ACHN (cell line): ENCODE measurements at places on chromosomes 5 and 9.

DNA sequence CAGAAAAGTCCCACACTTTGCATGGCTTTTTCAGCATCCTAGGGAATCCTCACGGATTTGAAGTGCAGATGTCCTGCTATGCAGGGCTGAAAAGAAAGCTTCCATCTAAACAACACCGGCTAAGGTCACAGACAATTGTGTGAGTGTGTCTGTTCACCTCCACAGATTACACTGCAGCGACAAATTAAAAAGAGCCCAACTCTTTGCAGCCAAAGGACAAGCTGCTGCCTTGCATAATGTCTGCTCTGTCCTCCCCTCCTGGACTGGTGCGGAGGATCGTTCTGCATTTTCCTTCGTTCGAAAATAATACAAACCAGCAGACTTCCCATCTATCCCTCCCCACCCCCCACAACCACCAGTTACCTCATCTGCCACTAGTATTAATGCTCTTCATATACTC is 169.1 kb downstream of the MED27 start:
- no peak for DNase-seq

DNA sequence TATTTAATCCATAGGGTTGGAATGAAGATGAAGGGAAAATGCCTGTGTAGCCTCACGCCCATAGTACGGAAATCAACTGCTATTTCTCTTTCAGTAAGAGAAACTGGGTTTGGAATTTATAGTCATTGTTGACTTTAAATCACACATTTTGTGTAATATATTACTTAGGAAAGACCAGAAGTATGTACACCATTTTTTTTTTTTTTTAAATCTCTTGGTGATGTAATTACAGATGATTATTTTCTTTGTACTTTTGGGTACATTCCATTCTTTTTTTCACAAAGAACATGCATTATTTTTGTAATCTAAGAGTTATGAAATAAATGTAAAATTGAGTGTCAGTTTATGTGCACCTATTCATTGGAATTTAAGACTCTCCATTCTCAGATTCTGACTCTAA is 45.7 kb downstream of the POC5 start:
- DNase-seq, result no peak

GRCh38 chr9:12723409-12724028 is 30.3 kb downstream of the TYRP1 start:
- peak; percentile 37 for DNase-seq

DNA sequence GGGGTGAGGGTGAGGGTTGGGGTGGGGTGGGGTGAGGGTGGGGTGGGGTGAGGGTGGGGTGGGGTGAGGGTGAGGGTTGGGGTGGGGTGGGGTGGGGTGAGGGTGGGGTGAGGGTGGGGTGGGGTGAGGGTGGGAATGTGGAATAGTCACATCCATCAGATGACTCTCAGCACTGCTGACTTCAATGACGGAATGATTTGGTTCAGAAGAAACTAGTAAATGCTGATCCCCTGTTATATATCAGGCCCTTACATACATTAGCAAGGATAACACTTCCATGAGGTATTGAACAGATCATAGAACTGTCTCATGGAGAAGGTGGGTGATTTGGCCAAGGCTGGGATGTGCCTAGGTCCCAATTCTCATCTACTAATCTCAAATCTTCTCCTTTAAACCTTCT is 24.5 kb upstream of the C5orf47 start:
- DNase-seq, result no peak

GRCh38 chr9:133576875-133577736 is 32.1 kb downstream of the FAM163B start:
- no peak for DNase-seq

- peak; percentile 7 for DNase-seq
Observed at GRCh38 chr5:24621792-24622191, 23.0 kb downstream of the CDH10 start.

DNA sequence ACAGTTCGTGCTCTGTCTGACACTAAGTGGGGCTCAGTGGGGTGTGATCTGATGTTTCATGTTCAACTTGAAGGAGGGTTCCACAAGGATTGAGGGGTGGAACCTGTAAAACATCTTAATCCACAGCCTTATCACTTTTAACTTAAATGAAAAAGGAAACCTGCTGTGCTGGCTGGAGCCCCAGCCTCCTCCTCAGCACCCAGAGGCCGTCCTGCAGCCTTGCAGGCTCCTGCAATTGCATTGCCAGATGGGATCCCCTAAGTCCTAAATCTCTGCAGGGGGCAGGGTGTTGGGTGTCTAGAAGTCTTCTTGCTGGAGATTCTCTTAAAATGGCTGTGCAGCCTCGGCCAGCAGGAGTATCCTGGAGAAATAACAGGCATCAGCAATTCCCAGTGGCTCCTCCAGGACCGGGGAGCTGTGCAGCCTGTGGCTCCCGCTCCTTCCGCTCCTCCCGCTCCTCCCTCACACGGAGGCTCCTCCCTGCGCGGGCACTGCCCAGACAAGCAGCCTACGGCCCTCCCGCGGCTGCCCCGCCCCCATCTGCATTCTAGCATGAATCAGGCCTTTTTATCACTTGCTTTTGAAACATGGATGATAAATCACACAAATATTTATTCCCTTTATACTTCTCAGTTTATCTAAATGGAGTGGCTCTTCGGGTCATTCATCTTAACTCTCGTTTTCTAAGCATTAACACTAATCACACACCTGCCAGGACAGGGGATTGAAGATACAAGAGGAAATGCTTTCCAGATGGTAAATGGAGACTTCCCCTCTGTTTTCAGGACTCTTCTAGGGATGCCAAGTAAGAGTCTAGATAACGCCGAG is 131.0 kb downstream of the ADAMTS16 start:
- peak; percentile 87 for DNase-seq

- no peak for DNase-seq
Observed at GRCh38 chr5:5738797-5739489, 316.5 kb downstream of the ICE1 start.

DNA sequence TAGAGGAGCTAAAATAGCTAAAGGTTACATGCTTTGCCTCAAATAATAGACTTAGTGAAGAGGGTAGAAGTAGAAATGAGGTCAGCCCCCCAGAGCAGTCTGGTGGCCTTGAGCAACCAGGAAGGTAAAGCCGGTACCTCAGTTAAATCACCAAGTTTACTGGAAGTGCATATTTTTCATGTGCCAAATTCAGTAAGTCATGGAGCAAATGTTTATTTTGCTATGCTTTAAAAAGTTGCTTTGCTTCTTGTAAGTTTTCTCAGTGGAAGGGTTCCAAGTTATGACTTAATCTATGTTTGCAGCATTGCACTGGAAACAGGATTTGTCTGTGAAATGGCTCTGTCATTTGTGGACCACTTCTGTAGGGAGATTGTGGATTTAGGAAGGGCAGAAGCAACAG is 256.7 kb downstream of the ARRDC3 start:
- DNase-seq, result no peak

- DNase-seq, result peak; percentile 61
Observed at GRCh38 chr5:149852641-149853330, 91.8 kb downstream of the PDE6A start.

GRCh38 chr5:101969742-101970141 is 326.3 kb downstream of the SLCO4C1 start:
- DNase-seq, result no peak

DNA sequence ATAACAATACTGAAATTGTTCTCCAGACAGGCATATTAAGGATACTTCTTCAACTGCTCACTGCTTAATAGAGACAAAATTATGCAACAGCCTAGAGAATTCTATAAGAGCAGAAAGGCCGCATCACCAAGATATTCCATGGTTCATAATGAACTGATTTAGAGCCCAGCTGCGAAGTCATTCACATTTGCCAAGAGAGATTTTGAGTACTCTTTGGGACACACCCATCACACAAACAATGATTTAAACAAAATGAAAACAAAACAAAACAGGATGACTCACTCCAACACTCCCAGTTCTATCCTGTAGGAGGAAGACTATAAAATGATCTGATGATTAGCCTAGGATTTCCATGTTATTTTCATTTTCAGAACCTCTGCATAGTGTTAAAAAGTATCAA is 145.7 kb upstream of the GNA14 start:
- DNase-seq, result peak; percentile 1

- DNase-seq, result no peak
Observed at GRCh38 chr5:27010646-27011045, 27.7 kb downstream of the CDH9 start.

DNA sequence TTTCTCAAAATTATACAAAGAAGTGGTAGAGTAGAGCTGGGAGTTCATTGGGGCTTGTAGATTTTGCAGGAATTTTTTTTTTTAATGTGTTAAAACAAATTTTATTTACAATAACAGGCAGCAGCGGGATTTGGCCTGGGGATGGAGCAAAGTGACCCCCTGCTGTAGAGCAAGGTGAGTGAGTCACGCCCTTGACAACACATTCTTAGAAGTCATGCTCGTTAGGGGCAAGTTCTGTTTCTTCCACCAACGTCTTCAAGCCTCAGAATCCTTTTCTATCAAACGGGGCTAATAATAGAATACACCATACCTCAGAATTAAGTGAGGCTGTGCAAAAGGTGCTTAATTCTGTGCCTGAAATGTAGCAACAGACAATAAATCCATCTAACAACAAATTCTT is 1.1 kb upstream of the ANKDD1B start:
- DNase-seq, result peak; percentile 41

DNA sequence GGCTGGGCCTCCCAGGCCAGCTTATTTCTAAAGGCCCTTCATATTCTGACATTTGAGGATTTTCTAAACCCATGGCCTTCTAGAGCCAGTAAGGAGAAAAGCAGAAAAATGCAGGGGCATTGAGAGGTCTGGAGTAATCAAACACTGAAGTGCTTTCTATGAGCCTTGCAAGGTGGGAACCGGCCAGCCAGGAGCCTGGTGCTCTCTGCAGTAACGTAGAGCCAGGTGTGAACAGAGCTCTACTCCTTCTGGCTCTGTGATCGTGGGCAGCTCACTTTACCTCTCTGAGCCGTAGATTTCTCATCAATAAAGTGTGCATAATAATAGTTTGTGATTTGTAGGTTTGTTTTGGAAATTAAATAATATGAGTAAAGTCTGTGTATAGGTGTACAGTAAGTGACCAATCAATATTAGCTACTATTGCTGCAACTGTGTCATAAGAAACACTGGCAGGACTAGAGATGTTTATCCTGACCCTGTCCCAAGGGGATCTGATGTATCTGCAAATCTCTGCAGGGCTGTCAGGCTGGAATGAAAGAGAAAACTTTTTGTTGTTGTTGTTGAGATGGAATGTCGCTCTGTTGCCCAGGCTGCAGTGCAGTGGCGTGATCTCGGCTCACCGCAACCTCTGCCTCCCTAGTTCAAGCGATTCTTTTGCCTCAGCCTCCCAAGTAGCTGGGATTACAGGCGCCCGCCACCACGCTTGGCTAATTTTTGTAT is 2.7 kb downstream of the SYNPO start:
- no peak for DNase-seq
